ENCODE measurements at places on chromosomes 3 and 15.

DNA sequence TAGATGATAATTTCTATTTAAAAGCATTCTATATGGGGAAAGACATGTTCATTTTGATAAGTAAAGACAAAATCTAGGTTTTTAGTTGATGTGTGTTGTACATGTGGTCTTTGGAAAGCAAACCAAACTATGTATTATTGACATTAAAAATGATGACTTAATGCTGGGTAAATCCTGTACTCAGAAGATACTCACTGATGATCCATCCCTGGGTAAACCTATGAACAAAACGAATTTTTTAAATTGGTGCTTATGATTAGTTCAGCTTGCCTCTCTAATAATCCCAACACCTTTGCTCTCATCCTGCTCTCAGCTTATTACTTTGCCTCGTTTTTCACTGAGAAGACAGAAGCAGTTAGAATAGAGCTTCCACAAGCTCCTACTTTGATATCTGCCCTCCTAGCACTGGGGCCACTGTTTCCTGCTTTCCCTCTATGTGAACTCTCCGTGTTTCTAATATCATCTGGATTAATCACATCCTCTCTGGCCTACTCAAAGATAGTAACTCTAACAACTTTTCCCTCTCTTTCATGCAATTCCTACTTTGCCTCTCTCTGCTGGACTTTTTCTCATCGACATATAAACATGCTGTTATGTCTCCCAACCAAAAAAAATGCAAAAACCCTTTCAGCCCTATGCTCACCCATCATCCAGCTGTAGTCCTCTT lies 29.3 kb downstream of the RARRES1 start:
- no peak for DNase-seq

DNA sequence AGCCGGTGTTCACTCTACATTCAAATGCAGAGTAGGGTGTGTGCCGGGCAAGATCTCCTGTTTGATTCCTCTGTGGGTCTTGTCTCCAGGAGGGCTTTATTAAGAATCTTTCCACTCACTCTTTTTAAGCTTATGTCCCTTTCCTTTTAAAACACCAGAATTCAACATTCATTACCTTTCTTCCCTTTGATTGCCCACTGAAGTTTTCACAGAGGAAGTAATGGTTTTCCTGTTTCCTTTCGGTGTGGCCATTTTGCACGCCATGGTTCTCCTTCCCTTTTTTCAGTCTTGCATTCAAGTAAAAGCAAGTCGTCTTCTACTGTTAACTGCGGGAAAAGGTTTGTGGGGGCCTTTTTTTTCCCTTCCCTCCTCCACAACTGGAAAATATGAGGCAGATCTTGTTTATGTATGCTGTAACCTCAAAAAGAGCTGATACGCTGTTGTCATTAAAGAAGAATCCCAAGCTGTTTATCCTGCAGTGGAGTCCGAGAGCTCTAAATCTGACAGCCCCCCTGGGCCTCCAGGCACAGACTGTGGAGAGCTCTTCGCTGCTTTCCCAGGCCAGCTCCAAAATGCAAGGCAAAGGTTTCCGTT lies 40.5 kb downstream of the FILIP1L start:
- no peak for DNase-seq

DNA sequence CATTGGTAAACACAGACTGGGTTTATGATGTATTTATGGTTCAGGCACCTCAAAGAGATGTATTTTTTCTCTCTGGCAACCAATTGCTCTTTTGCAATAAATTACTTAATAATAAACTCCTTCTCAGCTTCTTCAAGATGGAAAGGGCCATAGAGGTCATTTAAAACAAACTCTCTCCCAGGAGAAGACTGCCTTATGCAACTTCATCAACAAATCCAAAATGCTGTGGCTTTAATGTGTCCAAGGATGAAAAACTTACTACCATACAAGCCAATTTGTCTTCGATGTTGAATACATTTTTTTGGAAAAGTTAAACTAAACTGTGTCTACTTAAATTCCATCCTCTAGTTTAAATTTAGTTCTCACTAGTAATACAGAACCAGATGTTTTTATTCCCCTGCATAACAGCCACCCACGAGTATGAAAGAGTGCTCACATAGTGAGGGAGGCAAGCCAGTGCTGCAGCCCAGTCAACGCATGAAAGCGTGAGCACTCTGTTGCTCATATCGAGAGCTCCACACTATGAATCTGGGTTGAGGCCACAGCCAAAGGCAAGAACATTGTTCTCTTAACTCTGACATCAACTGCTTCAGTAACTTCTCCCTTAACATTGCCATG lies 761.3 kb upstream of the GRM7 start:
- DNase-seq = no peak

- no peak for DNase-seq
These were observed 15.6 kb downstream of the EEFSEC start for GRCh38 chr3:128168836-128169235.

DNA sequence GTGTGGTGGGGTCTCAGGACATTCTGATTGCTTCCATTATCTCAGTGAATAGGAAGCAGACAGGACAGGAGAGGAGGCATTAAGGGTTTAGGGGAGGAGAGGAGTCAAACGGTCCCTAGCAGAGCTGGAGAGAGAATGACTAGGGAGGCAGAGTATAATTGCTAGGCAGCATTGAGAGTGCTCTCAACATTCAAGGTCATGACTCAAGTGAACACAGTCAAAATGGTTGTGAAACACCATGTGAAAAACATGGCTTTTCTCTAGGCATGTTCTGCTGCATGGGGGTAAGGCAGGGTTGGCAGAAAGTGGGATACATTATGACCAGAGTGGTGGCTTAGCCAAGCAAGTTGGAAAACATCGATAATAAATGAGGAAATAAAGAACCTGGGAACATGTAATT lies 19.5 kb upstream of the HRH1 start:
- no peak for DNase-seq

DNA sequence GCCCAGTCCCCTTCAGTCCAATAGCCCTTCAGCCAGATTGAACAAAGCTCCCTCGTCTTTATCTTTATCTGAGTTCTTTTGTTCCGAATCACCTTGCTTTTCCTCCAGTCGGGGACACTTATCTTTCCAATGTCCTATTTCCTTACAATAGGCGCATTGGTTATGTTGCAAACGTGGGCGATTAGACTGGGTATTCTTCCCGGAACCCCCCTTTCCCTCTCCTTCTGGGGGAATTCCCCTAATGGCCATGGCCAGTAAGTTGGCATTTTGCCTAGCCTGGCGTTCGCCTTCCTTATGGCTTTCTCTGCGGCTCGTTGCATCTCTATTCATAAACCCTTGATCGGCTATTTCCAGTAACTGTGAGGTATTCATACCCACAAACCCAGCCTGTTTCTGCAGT lies 82.2 kb upstream of the VEPH1 start:
- DNase-seq = no peak

DNA sequence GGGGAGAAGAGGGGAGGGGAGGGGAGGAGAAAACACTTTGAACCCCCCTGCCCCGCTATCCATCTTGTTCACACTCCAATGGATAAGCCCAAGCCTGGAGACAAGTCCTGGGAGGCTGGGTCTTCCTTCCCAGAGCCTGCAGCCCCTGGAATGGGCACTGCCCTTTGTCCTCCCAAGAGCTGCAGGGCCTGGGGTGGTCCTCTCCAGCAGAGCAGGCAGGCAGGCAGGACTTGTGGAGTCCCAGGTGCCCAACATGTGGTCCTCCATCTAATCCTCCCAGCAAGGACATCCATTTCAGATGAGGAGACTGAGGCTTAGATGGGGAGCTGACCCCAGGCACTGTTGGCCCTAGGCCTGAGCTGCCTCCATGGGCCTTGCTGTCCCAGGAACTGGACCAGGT lies 10.4 kb upstream of the MESP2 start:
- DNase-seq = no peak

- no peak for DNase-seq
These were observed 15.4 kb downstream of the SCN5A start for GRCh38 chr3:38634111-38634510.

- no peak for DNase-seq
These were observed 39.5 kb downstream of the CADPS start for GRCh38 chr3:62835554-62836236.

GRCh38 chr3:87033205-87033604 lies 42.3 kb upstream of the VGLL3 start:
- no peak for DNase-seq

Data from hypothalamus (tissue), 51 donors.